Amygdala (tissue), 56 donors: ENCODE measurements at places on chromosomes 3 and 15.

DNA sequence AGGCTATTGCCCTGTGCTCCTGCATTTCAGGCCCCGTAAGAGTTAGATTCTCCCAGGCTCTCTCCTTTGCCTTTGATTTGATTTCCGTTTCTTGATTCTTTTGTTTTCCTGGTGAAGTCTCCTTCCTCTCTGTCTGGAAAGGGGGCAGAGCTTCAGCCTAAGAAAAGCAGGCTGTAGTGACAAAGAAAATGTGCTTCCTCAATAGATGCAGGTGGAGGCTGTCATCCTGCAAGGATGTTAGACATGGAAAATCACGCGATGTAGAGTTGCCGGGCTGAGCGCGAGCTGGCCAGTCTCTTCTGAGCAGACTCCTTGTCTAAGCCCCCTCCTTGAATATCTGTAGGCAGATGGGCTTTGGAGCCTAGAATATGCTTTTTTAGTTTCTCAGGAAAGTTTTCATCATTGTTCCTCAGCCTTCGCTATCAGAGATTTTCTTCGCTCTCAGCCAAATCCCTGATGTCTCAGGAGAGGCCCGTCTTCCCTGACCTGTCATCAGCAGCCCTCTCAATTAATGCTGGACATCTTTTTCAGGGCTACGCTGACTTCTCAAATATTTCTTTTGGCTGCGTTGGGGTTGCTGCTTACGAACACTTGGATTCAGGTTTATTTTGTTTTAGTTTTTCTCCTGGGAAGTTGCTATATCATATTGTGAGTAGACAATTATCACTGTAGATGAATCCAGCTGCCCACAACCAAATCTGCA is 163.6 kb downstream of the ITPR1 start:
- no peak for DNase-seq

- DNase-seq = no peak
Measured at GRCh38 chr15:84750583-84751092, 2.2 kb downstream of the ZNF592 start.

GRCh38 chr3:115146418-115147328 is at the start of gene ZBTB20:
ZBTB20 (minus strand) TSS chr3:115147288.
- no peak for DNase-seq

- DNase-seq = no peak
Measured at GRCh38 chr3:145776782-145777408, 384.1 kb downstream of the PLOD2 start.

- no peak for DNase-seq
Measured at GRCh38 chr15:67794832-67795574, 30.3 kb upstream of the SKOR1 start.

- no peak for DNase-seq
Measured at GRCh38 chr15:74041311-74041756, 41.0 kb downstream of the GOLGA6A start.

DNA sequence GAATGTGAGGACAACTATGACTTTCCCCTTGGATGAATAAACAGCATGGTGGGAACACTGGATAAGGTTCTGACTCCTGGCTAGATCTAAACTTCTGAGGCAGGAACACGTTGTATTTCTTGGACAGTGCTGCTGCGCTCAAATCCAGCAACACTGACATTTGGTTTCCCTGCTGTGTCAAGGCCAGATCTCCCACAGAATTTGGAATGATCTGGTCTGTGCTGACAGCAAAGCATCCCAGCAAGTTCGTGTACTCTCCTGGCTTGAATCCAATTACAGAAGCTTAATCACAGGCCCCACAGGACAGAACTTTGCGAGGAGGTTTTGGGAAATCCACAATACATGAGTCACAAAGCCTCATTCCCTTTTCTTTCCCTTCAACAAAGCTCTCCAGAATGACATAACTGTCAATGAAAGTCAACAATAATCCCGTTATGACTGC is 92.5 kb downstream of the ADAMTS9 start:
- DNase-seq = no peak

DNA sequence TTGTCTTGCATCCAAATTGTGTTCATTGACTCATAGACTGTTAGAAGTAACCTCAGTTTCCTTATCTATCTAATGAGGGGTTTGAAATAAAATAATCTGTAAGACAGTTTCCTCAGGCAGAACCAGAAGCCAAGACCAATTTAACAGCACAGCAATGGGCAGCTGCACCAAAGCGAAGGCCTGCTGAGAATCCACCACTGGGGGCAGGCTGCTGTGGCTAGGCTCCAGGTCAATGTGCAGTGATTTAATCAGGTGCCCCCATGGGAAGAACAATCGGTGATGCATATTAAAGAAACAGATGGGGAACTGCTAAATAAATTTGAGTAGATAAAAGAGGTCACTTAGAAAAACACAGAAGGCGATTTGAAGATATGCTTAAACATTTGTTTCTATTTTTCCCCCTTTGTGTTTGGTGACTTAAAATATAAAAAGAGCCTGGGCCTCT is 28.0 kb upstream of the TMOD3 start:
- DNase-seq = no peak

DNA sequence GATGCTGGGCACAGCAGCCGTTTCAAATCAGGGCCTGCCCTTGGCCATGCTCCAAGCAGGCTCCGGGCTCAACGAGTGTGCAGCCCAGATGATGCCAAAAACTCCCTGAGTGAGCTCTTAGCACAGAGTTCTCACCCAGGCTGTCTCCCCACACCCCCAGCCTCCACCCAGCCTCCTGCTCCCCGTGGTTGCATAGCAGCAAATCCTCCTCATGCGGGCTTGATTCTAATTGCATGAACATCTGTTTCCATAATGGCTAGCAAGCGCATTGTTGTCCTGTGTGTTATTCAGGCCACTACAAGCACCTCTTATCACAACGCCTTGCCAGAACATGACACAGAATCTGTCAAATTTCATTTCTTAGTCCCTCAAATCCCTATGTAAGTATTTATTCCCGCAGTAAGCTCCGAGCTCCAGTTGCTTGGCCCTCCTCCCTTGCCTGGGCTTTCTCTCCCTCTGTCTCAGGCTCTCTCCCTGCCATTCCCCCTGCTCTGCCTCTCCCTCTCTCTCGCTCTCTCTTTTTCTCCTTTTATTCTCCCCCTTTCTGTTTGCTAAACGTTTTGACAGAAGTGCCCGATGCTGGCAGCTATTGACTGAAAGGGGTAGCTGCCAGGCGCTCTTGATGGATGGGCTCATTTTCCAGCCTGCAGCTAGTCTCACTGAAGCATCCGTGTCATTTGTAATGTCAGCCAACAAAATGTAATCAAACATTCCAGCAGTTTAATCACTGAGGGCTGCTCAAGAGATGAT is 306.5 kb downstream of the IL20RB start:
- DNase-seq = no peak

DNA sequence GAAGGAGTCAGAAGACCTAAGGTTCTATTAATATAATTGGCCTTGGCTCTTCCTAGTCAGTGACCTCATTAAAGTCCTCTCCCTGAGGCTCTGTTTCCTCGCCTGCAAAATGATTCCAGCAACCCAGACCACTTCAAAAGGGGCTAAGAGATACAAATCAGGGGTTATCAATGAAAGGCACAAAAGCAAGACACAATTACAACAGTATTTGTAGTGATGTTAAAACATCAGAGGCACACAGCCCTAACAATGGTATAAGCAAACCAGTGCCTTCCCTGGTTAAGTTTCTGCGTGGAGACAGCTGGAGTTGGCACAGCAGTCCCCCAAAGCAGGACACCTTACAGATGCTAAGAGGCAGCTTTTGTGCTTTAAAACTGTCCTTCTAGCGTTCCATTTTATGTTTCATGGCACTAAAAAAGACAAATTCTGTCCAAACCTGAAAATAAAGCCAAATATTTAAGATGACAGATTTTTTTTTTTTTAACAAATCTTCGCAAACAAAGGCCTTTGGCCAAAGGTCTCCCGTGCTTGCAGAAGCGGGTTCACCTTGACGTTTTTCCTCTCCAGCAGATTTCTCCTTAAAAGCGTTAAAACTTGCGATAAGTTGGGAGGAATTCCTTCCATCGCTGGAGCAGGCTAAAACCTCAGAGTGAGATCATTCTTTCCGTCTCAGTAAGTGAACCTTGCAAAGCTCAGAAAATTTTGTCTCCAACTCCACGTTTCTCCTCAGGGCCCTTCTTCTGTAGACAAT is 999 bp downstream of the ZNF280D start:
- DNase-seq = no peak

DNA sequence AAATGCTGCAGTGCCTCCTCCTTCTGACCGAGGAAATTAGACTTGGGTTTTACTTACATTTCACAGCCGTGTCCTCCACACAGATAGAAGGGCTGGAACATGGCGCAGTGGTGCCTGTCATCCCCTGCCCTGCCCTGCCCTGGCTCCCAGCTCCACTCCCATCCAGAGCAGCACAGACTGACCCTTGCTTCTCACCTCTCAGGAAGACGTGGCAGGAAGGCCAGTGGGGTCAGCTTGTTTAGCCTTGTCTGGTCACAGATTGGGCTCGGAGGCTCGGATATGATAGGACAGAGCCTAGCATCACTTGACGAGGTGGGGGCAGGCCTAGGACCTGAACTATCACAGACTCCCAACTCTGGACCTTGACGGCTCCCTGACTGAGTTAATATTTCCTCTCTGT is 88.5 kb downstream of the LINGO1 start:
- DNase-seq = no peak

DNA sequence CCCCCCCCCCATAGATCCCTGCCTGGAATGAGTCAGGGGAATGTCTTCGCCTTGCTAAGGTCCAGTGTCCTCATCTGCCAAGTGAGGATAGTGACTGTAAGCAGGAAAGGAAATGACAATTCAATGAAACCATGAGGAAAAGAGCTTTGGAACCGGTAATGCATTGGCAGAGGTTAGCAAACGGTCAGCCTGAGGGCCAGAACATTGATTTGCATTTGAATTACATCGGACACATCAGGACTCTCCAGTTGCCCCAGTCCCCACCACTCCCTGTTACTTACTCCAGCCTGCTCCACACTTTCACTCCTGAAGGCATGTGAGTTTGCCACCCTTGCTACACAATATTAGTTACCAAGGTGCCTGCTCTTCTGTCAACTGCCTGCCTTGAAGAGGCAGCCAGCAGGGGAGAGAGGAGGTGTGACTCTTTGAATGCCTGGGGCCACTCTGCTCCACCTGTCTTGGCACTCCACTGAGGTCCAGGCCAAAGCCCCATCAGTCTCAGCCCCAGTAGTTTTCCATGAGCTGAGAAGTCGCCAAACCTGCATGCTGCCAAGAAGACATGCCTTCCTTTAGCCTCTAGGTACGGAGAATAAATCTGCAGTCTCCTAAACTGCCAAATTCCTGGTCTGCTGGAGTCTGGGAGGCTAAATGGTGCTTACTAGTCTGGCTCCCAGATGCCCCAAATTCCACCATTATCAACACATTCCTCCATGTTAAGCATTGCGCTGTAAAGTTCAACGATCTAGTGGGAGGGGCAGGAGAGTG is 191.7 kb upstream of the TLE3 start:
- DNase-seq = no peak

GRCh38 chr3:186454881-186455703 is 89.1 kb downstream of the CRYGS start:
- DNase-seq = no peak

- no peak for DNase-seq
Measured at GRCh38 chr3:157810924-157811718, 295.1 kb downstream of the SHOX2 start.

DNA sequence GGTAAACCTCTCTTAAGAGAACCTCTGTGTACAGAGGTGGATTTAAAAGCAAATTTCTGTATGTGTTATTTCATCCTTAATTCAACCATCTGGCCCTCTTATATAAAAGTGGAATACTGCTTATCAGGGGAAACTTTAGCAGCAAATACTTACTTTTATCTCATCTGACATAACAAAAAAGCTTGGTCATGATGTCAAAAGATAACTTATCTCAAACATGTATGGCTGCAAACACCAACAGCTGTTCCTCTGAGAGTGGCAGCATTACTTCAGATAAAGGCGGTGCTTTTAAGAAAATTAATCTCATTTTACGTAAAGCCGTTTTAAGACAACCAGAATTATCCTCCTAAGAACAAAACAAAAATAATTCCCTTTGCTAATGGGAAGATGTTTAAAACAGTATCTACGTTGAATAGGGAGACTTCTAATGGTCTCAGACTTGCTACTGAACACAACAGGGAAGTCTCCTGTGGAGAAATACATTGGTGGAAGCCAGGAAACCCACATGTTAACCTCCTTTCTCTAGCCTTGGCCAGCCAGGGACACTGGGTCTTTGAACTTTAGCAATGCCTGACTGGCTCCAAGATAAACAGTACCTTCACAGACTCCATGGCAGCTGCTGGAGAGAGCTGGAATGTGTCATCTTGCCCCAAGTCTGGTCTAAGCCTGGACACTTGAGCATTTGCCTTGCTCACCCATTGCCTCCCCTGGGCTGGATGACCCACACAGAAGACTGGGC is 18.1 kb downstream of the ARRDC4 start:
- no peak for DNase-seq

GRCh38 chr15:30885814-30886213 is 17.9 kb upstream of the FAN1 start:
- no peak for DNase-seq

- DNase-seq = no peak
Measured at GRCh38 chr15:75198560-75199356, 2.9 kb upstream of the C15orf39 start.

DNA sequence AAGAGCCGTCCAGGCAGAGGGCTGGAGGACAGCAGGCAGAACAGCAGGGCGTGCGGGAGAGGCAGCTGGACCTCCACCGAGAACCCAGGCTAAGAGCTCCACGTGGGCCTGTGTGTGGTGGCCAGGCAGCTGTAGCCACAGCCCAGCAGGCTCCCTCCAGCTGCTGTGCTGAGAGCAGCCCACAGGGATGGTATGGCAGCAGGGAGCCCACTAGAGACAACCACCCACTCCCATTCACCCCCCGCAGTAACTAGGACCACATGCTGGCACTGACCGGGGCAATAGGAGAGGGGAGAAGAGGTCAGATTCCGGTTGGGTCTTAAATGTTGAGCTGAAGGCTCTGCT is 25.6 kb upstream of the MUSTN1 start:
- DNase-seq = no peak

GRCh38 chr3:14453876-14454638 is 51.7 kb downstream of the SLC6A6 start:
- DNase-seq = no peak

GRCh38 chr15:74312445-74313007 is 54.9 kb downstream of the CYP11A1 start:
- peak; percentile 7 for DNase-seq

DNA sequence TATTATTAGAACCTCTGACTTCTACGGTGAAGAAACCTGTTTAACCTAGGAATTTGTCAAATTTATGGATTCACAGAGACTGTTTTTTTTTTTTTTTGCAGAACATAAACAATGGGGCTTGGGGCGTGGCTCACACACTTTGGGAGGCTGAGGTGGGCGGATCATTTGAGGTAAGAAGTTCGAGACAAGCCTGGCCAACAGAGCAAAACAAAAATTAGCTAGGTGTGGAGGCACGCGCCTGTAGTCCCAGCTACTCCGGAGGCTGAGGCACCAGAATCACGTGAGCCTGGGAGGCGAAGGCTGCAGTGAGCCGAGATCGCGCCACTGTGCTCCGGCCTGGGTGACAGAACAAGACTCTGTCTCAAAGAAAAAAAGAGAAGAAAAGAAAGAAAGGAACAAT is 3.0 kb downstream of the ZBTB11 start:
- DNase-seq = no peak

- no peak for DNase-seq
Measured at GRCh38 chr15:74434263-74435136, 742 bp upstream of the SEMA7A start.
